ENCODE measurements at places on chromosomes 2 and 18. TPM values are rescaled to one million over a fixed set of nuclear protein-coding genes. Genes with fewer than 3 reads are reported as not detected.

DNA sequence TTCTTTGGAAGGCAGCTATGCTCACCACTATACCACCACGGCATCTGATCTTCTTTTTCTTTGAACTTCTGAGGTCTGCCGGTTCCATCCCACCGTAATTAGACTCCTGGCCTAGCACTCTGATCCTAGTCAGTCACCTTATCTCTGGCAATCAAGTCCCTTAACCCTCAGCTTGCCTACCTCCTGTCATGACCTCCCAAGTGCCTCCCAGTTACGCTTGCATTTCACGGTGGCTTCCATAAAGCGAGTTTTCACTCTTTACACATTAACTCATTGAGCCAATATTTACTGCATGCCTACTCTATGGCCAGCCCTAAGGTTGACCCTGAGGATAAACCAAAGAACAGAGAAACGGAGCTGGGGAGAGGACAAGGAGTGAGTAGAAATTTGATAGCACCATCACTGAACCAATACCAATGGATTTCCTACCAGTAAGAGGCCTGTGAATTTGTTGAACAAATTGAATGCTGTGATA lies 37.8 kb upstream of the TMEM182 start:
- no peak for DNase-seq

- DNase-seq: no peak
Measured at GRCh38 chr2:70646420-70646818, 92.8 kb upstream of the TGFA start.

GRCh38 chr2:226845386-226846116 lies 9.7 kb downstream of the RHBDD1 start:
- DNase-seq: no peak

GRCh38 chr2:9690252-9690651 lies 59.5 kb upstream of the YWHAQ start:
- DNase-seq: peak; percentile 93

GRCh38 chr2:224670203-224670602 lies 46.0 kb downstream of the CCDC195 start:
- DNase-seq: no peak

GRCh38 chr18:22841840-22842239 lies 91.3 kb upstream of the RBBP8 start:
- no peak for DNase-seq

- no peak for DNase-seq
Measured at GRCh38 chr18:48866856-48867255, 83.9 kb downstream of the SMAD7 start.

IL1RL2 gene
- total RNA-seq: not detected

UPP2 gene
- not detected for total RNA-seq

IL1B gene
- total RNA-seq: not detected

POTEI gene
- total RNA-seq: not detected

C2orf15 gene
- total RNA-seq: 1.0 TPM

SIX2 gene
- not detected for total RNA-seq

Data from A172 (cell line).